ENCODE measurements at places on chromosomes 7 and 10. TPM values are rescaled to one million over a fixed set of nuclear protein-coding genes. Genes with fewer than 3 reads are reported as not detected.

Gene IDI2
- total RNA-seq: not detected

Gene TAS2R41
- not detected for total RNA-seq

Gene GUSB
- total RNA-seq: 42.1 TPM

Gene ANKRD61
- total RNA-seq: 0.29 TPM

Gene YKT6
- 80.6 TPM for total RNA-seq

Gene PON2
- 114 TPM for total RNA-seq

- peaks cover 66% of the 10 kb centered on the region for H3K27me3 ChIP-seq
- no peak overlapping the region for H3K27ac ChIP-seq
- peak overlapping the region; percentile 65 for H3K4me3 ChIP-seq
- H3K4me1 ChIP-seq: peaks cover 22% of the 10 kb centered on the region
Observed at GRCh38 chr7:194252-195009, 2.1 kb downstream of the FAM20C start.

DNA sequence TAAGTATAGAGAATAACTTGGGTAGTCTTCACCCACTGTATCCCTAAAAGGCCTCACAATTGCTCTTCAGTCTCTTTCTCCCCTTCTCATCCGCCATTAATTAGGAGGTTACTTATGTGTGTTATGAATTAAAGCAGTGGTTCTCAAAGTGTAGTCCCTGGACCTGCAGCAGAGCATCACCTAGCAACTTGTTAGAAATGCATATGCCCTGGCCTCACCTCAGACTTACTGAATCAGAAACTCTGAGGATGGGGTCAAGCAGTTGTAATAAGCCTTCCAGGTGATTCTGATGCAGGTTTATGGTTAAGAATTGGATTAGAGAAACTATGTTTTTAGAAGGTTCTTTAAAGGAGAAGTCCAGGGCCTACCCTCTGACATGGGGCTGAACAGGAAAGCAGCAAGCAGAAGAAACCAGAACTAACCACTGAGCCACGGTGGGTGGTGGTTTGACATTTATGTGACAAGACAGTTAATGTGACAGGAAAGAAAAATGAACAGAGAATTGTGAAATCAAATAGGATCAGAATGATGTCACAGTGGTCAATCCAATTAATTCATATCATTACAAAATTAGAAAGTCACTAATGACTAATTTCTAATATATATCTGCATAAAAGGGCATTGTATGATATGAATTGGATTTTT is 37.6 kb downstream of the ENTPD1 start:
- H3K27ac ChIP-seq: no peak overlapping the region
- no peak for DNase-seq
- H3K4me3 ChIP-seq: no peak overlapping the region
- no peaks in the 10 kb centered on the region for H3K36me3 ChIP-seq
- H3K4me1 ChIP-seq: no peaks in the 10 kb centered on the region
- peaks cover 20% of the 10 kb centered on the region for H3K27me3 ChIP-seq

DNA sequence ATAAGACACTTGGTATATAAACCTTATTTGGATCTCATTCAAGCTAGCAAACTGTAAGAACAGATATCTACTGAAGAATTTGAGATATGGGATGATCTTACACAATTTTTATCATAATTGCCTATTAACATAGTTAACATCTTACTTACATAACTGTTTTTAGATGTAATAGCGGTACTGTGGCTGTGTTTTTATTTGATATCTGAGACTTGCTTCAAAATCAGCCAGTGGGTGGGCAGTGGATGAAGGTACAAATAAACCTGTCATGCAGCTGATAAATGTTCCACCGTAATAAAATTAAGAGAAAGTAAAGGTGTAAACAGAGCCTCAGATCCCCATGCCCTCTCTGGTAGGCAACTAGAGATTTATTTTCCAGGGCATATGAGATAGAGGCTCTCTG is 28.4 kb upstream of the PTPRN2 start:
- no peak overlapping the region for H3K27ac ChIP-seq
- no peak overlapping the region for H3K4me3 ChIP-seq
- peaks cover 6% of the 10 kb centered on the region for H3K36me3 ChIP-seq
- DNase-seq: no peak
- no peaks in the 10 kb centered on the region for H3K27me3 ChIP-seq
- no peaks in the 10 kb centered on the region for H3K4me1 ChIP-seq

DNA sequence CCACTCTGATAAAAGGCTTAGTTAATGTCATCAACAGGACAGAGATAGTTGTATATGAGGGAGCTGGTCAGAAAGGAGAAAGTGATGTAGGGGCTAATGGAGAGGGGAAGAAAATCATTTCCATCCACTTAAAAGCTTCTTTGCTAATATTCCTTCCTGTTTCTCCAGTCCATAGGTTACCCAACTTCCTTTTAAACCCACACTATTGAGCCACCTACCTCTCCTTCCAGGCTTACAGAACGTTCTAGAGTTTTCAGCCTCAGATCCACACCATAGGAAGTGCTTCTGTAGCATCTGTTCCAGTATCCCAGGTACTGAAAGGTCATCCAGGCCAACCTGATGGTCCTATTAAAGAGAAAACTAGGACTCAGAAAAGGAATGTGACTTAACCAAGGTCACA is 28.2 kb downstream of the STRIP2 start:
- no peaks in the 10 kb centered on the region for H3K36me3 ChIP-seq
- DNase-seq: no peak
- H3K4me1 ChIP-seq: peaks cover 3% of the 10 kb centered on the region
- no peaks in the 10 kb centered on the region for H3K27me3 ChIP-seq

DNA sequence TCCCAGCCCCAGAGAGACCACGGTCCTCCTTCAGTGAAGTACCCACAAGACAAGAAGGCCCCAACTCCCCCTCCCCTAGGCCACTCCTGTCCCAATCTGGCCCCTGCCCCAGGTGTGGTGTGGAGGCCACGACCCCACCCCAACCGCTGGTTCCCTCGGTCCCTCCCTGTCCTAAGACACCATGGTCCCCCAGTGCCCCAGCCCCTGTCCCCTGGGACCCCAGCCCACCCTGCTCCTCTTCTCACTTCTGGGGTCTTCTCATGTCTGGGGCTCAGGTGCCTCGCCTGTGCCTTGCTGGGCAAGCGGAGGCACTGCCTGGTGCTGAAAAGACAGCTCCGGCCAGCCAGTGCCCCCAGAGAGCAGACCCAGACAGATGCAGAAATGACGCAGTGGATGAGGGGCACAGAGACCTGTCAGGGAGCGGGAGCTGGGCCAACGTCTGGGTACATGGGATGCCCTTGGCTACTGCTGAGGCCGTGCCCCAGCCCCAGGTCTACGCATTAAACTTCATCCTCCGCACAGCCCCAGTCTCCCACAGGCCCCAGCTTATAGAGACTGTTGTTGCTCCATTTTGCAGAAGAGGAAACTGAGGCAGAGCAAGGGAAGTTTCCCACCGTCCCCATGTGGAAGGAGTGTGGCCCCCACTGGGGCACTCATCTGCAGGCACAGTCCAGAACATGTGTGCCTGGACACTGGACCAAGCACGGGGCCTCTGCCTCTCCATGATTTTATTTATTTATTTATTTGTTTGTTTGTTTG is 14.8 kb downstream of the GRIFIN start:
- no peaks in the 10 kb centered on the region for H3K36me3 ChIP-seq
- H3K4me1 ChIP-seq: no peaks in the 10 kb centered on the region
- H3K4me3 ChIP-seq: no peak overlapping the region
- no peak overlapping the region for H3K27ac ChIP-seq

DNA sequence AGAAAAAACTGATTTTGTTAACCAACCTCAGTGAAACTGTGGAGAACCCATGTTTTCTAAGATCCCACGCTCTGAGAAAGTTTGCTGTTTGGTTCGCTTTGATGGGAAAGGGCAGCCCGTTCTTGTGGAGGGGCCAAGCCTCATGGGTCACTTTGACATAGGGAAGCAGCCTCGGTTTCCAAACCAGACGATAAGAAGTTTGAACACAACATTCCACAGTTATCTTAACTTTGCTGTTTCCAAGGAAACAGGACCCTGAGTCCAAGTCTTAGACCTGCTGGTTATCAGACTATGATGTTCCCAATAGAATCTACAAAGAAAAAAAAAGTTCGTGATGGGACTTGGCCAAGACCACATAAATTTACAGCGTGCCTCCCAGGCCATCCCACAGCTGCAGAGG is 182.3 kb downstream of the NRP1 start:
- H3K4me1 ChIP-seq: no peaks in the 10 kb centered on the region
- no peak for DNase-seq
- H3K36me3 ChIP-seq: no peaks in the 10 kb centered on the region
- no peak overlapping the region for H3K27ac ChIP-seq
- H3K27me3 ChIP-seq: no peaks in the 10 kb centered on the region

DNA sequence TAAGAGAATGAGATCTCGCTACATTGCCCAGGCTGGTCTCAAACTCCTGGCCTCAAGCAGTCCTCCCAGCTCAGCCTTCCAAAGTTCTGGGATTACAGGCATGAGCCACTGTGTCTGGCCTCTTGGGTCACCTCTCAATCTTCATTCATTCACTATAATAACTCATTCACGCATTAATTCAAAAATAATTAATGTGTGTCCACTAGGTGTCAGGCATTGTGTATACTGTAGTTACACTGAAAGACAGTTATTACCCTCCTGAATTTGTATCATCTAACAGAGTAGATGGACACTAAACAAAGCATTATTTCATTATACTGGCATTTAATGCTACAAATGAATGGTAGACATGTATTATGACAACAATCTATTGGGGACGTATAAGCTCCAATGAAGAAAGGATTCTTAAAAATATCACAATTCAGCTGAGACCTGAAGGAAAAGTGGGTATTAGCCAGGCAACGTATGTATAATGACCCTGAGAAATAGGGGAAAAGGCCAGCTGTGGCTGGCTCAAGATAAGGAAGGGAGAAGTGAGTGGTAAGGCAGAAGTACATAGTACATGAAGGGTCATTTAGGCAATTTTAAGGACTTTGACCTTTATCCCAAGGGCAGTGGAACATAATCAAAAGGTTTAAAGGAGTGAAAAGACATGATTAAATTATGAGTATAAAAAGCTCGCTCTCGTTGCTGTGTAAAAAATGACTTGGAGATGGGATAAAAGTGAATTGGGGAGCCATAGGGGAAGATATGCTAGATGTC is 150.7 kb downstream of the BTAF1 start:
- DNase-seq: no peak
- no peaks in the 10 kb centered on the region for H3K27me3 ChIP-seq
- no peak overlapping the region for H3K27ac ChIP-seq
- H3K4me1 ChIP-seq: no peaks in the 10 kb centered on the region
- H3K4me3 ChIP-seq: no peak overlapping the region

DNA sequence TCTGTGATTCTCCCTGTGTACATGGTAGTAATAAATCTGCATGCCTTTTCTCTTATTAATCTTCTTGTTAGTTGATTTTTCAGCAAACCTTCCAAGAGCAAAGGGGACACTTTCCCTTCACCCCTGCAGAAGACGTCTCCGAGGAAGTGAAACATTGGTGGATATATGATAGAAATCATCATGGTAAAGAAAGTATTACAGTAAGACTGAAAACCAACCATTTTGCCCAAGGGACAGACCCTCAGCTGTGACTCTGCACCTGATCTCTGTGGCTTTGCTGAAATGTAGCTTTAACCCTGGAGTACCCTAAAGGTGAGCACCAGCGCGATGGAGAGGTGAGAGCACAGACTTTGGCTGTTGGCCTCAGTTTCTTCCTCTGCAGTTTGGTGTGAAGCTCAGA is 32.8 kb upstream of the MYO3A start:
- no peak for DNase-seq
- H3K27ac ChIP-seq: no peak overlapping the region
- peaks cover 2% of the 10 kb centered on the region for H3K27me3 ChIP-seq
- H3K4me1 ChIP-seq: no peaks in the 10 kb centered on the region
- H3K36me3 ChIP-seq: no peaks in the 10 kb centered on the region

- H3K4me3 ChIP-seq: no peak overlapping the region
- no peaks in the 10 kb centered on the region for H3K36me3 ChIP-seq
- no peak for DNase-seq
- H3K27ac ChIP-seq: no peak overlapping the region
- H3K4me1 ChIP-seq: no peaks in the 10 kb centered on the region
Observed at GRCh38 chr10:62647375-62648092, 157.0 kb upstream of the ADO start.

GRCh38 chr10:17783751-17784150 is 25.4 kb upstream of the MRC1 start:
- no peaks in the 10 kb centered on the region for H3K36me3 ChIP-seq
- H3K4me1 ChIP-seq: peaks cover 18% of the 10 kb centered on the region
- no peak overlapping the region for H3K4me3 ChIP-seq
- H3K27me3 ChIP-seq: no peaks in the 10 kb centered on the region

- H3K36me3 ChIP-seq: no peaks in the 10 kb centered on the region
- H3K4me1 ChIP-seq: no peaks in the 10 kb centered on the region
- H3K27ac ChIP-seq: no peak overlapping the region
- no peak for DNase-seq
Observed at GRCh38 chr7:54989453-54990225, 29.2 kb upstream of the EGFR start.

- peaks cover 36% of the 10 kb centered on the region for H3K4me1 ChIP-seq
- H3K27me3 ChIP-seq: peaks cover 2% of the 10 kb centered on the region
- H3K27ac ChIP-seq: peak overlapping the region; percentile 96
- peaks cover 4% of the 10 kb centered on the region for H3K36me3 ChIP-seq
- no peak for DNase-seq
- H3K4me3 ChIP-seq: peak overlapping the region; percentile 30
Observed at GRCh38 chr10:120477021-120477742, 20.2 kb downstream of the PLPP4 start.

DNA sequence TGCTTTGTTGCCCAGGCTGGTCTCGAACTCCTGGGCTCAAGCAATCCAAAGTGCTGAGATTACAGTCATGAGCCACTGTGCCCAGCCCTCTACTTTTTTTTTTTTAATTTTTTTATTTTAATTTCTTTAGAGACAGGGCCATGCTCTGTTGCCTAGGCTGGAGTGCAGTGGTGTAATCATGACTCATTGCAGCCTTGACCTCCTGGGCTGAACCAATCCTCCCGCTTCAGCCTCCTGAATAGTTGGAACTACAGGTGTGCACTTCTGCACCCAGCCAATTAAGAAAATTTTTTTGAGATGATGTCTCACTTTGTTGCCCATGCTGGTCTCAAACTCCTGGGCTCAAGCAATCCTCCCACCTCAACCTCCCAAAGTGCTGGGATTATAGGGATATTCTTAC is 528.6 kb downstream of the GATA3 start:
- no peak overlapping the region for H3K27ac ChIP-seq
- peaks cover 24% of the 10 kb centered on the region for H3K4me1 ChIP-seq
- no peaks in the 10 kb centered on the region for H3K36me3 ChIP-seq
- peaks cover 2% of the 10 kb centered on the region for H3K27me3 ChIP-seq

DNA sequence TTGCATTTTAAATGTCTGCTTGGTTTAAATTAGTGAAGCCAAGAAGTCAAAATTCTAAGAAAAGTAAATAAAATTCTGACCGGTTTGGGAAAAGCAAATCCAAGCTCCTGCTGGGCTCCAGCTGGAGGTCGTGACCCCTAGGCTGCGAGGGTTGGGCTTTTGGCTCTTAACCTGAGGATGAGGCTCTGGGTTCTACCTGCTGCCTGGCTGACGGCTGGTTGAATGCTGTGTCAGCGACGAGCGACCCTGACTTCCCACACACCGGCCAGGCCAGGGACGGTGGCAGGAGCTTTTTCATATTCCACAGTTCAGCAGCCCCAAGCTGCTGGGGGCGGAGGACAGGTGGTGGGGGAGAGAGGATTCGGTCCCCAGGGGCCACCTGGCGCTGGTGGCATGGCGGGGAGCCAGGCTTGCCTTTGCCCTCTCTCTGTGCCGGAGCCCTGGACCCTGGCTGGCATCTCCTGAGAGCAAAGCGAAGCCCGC is 843 bp upstream of the PLPP4 start:
- peaks cover 18% of the 10 kb centered on the region for H3K4me1 ChIP-seq
- peaks cover 91% of the 10 kb centered on the region for H3K27me3 ChIP-seq
- no peak for DNase-seq
